ENCODE measurements at places on chromosomes 4 and X.

GRCh38 chrX:48465336-48465933 lies 4.6 kb downstream of the SLC38A5 start:
- H3K4me1 ChIP-seq = peaks cover 16% of the 10 kb centered on the region
- DNase-seq = no peak
- H3K36me3 ChIP-seq = peaks cover 3% of the 10 kb centered on the region
- H3K27me3 ChIP-seq = no peaks in the 10 kb centered on the region

DNA sequence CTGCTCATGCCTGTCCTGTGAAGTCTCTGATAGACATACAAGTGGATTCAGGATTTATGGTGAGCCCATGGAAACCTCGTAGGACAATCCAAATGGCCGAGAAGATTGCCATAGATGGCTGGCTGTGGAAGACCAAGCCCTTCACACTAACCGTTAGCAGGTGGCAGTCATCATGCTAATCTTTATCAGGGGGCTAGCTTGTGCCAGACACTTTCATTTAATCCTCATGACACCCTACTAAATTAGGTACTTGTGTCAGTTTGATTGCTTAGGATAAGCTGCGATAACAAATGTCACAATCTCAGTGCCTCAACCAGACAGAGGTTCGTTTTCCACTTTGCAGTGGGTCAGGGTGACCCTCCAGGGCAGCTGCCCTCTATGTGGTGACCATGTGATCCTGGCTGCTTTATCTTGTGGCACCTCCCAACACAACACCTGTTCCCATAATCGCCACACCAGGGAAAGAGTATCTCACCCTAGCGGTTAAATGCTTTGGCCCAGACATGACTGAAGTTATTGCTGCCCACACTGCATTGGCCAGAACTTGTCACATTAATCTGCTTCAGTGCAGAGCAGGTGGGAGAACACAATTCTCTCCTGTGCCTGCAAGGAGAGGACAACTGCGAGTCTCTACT lies 60.8 kb downstream of the REPS2 start:
- no peak overlapping the region for H3K4me3 ChIP-seq
- H3K36me3 ChIP-seq = no peaks in the 10 kb centered on the region
- peaks cover 14% of the 10 kb centered on the region for H3K27me3 ChIP-seq

DNA sequence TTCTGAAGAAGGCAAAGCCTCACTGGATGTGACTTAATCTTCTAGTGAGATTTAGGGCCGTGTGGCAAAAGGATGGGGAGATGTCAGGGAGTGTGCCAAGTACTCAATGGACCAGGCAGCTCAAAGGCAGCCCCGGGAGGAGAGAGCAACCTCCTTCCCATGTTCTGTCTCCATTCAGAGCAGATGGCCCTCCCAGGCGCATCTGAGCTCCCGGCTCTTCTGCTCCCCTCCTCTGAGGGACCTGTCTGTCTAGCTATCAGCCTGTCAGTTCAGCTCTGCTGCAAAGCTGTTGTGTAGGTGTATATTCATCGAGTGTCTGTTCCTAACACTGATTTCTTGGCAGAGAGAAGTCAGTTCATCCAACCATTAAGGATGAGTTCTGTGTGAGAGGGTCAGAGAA lies 10.9 kb upstream of the PORCN start:
- peak overlapping the region; percentile 66 for H3K27ac ChIP-seq
- no peaks in the 10 kb centered on the region for H3K36me3 ChIP-seq
- H3K4me3 ChIP-seq = no peak overlapping the region
- H3K4me1 ChIP-seq = peaks cover 11% of the 10 kb centered on the region

DNA sequence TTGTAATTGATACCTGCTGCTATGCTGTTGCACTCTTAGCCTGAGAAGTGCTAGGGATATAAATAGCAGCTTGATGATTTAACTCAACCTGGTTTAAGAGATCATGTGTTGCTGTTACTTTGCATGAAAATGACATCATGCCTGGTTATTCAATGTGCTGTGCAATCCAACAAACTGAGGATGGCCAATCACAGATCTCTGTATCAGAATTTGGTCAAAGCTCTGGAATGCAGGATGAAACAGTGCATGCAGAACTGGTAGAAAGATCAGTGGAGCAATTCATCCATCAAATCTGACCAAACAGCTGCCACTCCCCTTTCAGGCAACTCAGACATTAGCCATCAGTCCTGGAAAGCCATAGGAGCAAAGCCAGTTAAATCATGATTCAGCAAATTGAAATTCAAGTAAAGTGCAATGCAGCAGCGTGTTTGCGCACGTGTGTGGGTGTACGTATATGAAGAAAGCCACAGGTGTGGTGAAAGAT lies 160.3 kb upstream of the RASGEF1B start:
- H3K4me1 ChIP-seq = peaks cover 25% of the 10 kb centered on the region
- no peaks in the 10 kb centered on the region for H3K36me3 ChIP-seq
- H3K27me3 ChIP-seq = no peaks in the 10 kb centered on the region
- no peak overlapping the region for H3K4me3 ChIP-seq
- no peak for DNase-seq

DNA sequence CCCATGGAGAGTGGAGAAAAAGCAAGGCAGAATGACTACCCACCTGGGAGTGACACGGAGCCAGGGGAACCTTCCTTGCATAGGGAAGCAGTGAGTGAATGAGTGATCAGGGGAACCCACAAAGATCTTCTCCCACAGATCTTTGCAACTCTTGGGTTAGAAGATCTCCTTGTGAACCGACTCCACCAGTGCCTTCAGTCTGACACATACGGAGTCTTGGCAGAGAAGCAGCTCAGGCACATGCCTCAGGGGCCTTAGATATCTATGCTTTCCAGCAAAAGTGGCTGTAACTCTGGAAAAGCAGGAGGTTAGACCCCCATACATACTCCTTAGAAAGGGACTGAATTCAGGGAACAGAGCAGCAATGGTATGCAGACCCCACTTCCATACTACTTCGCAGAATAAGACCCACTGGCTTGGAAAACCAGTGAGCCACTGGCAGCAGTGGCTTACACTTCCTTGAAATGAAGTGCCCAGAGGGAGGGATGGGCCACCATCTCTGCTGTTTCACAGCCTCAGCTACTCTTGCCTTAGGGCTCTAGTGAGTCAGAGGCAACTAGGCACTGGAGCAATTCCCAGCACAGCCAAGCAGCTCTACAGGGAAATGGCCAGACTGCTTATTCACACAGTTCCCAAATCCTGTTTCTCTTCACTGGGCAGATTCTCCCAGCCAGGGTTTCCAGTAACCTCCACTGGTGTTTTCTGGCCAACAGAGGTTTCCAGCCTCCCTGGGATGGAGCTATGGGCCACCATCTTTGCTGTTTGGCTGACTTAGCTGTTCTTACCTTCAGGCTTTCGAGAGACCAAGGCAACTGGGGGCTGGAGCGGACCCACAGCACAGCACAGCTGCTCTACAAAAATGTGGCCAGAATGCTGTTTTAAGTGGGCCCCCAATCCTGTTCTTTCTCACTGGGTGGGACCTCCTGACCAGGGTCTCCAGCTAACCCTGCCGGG lies 82.8 kb upstream of the TCEAL2 start:
- H3K4me3 ChIP-seq = no peak overlapping the region
- H3K27me3 ChIP-seq = no peaks in the 10 kb centered on the region
- peak; percentile 41 for DNase-seq
- no peaks in the 10 kb centered on the region for H3K36me3 ChIP-seq
- no peak overlapping the region for H3K27ac ChIP-seq
- no peaks in the 10 kb centered on the region for H3K4me1 ChIP-seq

DNA sequence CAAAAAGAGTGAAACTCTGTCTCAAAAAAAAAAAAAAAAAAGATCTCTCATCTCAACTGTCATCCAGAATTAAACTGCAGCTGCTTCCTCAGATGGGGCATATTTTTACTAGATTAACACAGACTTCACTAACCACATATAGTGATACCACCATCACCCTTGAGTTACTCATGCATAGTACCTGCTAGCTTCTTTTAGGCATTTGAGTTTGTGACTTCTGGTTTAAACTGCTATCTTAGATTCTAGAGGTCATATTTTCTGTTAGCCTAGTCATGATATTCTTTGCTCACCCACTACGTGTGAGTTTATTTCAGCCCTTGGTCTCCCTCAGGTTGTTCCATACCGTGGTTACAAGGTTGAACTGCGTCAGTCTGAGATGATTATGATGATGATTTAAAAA lies 154.9 kb upstream of the BMP3 start:
- DNase-seq = no peak
- H3K27me3 ChIP-seq = peaks cover 5% of the 10 kb centered on the region
- no peak overlapping the region for H3K27ac ChIP-seq

DNA sequence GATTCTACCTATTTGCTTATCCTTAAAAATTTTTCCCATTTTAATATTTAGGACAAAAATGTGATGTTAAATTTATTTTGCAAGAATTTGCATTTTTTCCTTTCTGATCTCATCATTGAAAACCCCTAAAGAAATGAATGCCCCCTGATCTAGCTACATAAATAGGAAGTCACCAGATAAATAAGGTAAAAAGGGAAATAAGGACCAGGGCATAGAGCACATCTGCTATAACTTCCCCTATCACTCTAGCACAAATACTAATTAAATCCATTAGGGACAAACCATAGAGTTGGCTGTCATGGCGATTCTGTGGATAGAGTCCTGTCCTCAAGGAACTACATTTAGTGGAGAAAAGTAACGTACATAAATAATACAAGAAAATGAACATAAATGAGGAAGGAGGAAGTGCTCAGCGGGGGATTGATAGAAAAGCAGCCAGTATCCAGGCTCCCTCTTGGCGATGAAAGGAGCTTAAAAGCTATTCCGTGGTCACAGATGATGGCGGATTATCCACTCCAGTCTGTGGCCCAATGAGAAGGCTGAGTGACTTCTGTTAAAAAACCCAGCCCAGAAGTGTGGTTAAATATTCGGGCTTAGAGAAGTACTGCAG lies 76.9 kb upstream of the RPL34 start:
- H3K36me3 ChIP-seq = peaks cover 8% of the 10 kb centered on the region
- H3K4me1 ChIP-seq = peaks cover 7% of the 10 kb centered on the region
- H3K4me3 ChIP-seq = no peak overlapping the region
- DNase-seq = no peak
- no peak overlapping the region for H3K27ac ChIP-seq

GRCh38 chrX:131187206-131187605 lies 101.9 kb downstream of the IGSF1 start:
- H3K27ac ChIP-seq = no peak overlapping the region
- DNase-seq = no peak
- no peaks in the 10 kb centered on the region for H3K36me3 ChIP-seq
- H3K4me1 ChIP-seq = no peaks in the 10 kb centered on the region

- no peak overlapping the region for H3K4me3 ChIP-seq
- H3K27me3 ChIP-seq = peaks cover 17% of the 10 kb centered on the region
- no peaks in the 10 kb centered on the region for H3K36me3 ChIP-seq
- no peak for DNase-seq
- H3K27ac ChIP-seq = no peak overlapping the region
- H3K4me1 ChIP-seq = no peaks in the 10 kb centered on the region
Observed at GRCh38 chr4:111697176-111697942, 447.9 kb upstream of the FAM241A start.

GRCh38 chr4:134780244-134780643 lies 578.7 kb upstream of the PABPC4L start:
- no peaks in the 10 kb centered on the region for H3K4me1 ChIP-seq
- H3K27ac ChIP-seq = no peak overlapping the region
- DNase-seq = no peak
- H3K4me3 ChIP-seq = no peak overlapping the region

GRCh38 chrX:110915111-110915510 lies 119.5 kb upstream of the CHRDL1 start:
- H3K27me3 ChIP-seq = no peaks in the 10 kb centered on the region
- H3K27ac ChIP-seq = no peak overlapping the region
- DNase-seq = no peak
- no peaks in the 10 kb centered on the region for H3K4me1 ChIP-seq

DNA sequence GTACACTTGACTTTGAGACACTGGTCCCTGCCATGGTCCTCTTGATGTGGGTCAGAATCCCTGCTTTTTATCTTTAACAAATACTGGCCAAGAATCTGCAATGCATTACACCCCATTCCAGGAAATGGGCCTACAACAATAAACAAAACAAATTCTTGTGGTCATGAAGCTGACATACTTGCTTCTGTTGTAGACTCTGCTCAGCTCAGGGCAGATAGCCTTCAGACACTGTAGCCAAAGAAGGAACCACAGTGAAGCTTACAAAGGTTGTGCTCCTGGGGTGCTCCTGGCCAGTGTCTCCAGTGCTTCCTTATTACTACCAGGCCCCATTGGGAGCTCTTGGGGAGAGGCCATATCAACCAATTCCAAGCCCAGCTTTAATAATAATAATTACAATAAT lies 21.8 kb downstream of the KIAA1210 start:
- H3K4me3 ChIP-seq = no peak overlapping the region
- no peaks in the 10 kb centered on the region for H3K4me1 ChIP-seq
- no peak for DNase-seq
- no peak overlapping the region for H3K27ac ChIP-seq

- H3K27me3 ChIP-seq = peaks cover 4% of the 10 kb centered on the region
- no peak overlapping the region for H3K4me3 ChIP-seq
- no peaks in the 10 kb centered on the region for H3K4me1 ChIP-seq
- DNase-seq = no peak
- no peak overlapping the region for H3K27ac ChIP-seq
Observed at GRCh38 chrX:84735025-84735424, 232.8 kb upstream of the HDX start.

GRCh38 chr4:164252286-164252685 lies 501.6 kb upstream of the SMIM31 start:
- no peaks in the 10 kb centered on the region for H3K36me3 ChIP-seq
- H3K27ac ChIP-seq = no peak overlapping the region
- DNase-seq = no peak
- H3K4me1 ChIP-seq = peaks cover 3% of the 10 kb centered on the region
- H3K4me3 ChIP-seq = no peak overlapping the region

DNA sequence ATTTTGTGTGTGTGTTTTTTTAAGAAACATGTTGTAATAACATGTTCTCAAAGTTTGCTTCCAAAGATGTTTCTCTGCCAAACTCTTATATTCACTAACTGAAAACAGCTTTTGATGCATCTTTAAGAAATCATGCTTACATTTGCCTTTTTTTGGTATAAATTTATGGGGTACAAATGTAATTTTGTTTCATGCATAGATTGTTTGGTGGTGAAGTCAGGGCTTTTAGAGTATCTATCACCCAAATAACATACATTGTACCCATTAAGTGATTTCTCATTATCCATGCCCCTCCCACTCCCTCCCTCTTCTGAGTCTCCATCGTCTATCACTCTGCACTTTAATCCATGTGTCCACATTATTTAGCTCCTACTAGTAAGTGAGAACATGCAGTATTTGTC lies 30.8 kb downstream of the SPINK2 start:
- no peaks in the 10 kb centered on the region for H3K36me3 ChIP-seq
- H3K27me3 ChIP-seq = peaks cover under 1% of the 10 kb centered on the region
- no peak for DNase-seq
- H3K4me1 ChIP-seq = peaks cover 5% of the 10 kb centered on the region
- no peak overlapping the region for H3K27ac ChIP-seq
- no peak overlapping the region for H3K4me3 ChIP-seq

DNA sequence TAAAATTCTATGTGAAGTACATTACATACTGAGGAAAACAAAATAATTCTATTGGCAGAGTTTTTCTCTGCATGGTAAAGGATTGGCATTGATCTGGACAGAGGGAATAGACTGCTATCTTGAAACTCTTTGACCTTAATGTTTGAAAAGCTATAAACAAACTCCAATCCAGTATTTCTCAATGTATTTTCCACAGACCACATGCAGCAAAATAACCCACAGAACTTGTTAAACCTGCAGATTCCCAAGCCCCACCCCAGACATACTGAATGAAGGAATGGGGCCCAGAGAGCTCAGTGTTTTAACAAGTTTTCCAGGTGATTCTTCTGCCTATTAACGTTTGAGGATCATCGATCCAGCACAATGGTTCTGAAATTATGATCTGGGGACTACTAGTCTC lies 15.7 kb downstream of the RNF128 start:
- no peaks in the 10 kb centered on the region for H3K36me3 ChIP-seq
- no peaks in the 10 kb centered on the region for H3K4me1 ChIP-seq
- H3K4me3 ChIP-seq = no peak overlapping the region
- DNase-seq = no peak
